ENCODE measurements at places on chromosomes 3 and 15.

GRCh38 chr3:46913644-46914043 is 36.1 kb downstream of the PTH1R start:
- no peak for DNase-seq

- DNase-seq: no peak
Measured at GRCh38 chr3:50604628-50605588, 6.7 kb downstream of the CISH start.

DNA sequence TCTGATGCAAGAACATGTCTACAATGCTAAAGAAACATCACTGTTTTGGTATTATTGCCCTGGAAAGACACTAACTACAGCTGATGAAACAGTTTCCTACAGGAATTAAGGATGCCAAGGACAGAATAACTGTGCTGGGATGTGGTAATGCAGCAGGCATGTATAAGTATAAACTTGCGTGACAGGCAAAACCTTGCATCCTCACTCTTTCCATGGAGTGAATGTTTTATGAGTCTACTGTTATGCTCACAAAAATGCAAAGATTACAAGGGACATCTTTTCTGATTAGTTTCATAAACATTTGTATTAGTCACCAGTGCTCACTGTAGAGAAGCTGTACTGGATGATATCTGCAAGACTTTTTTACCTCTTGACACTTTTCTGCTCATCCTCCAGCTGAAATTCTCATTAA is 143.6 kb downstream of the NAALADL2 start:
- peak; percentile 96 for DNase-seq

- no peak for DNase-seq
Measured at GRCh38 chr15:85116066-85116465, 134.4 kb downstream of the PDE8A start.

- no peak for DNase-seq
Measured at GRCh38 chr3:140712301-140712700, 34.4 kb downstream of the TRIM42 start.

GRCh38 chr15:29302871-29303270 is 33.2 kb upstream of the NSMCE3 start:
- no peak for DNase-seq

DNA sequence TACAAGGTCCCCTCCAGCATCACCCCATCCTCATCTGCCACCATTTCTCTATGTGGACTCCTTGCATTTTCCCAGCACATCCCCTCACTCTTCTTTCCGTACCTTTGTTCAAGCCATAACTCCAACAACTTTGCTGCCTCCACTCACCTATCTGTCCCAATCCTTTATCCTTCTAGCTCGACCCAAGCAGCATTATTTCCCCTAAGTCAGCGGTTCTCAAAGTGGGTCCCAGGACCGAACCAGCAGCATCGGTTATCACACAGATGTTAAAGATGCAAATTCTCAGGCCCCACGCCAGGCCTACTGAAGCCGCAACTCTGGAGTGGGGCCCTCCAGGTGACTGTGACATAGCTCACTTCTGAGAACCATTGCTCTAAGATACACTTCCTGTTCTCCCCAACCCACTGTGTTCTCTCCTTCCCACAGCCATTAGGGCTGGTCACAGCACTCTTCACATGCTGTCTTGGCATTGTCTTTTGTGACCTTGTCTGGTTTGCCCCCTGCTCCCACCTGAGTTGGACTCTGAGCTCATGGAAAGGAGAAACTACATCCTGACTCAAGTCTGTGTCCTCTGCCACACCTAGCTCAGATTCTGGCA is 56.2 kb downstream of the AAGAB start:
- no peak for DNase-seq

- DNase-seq: no peak
Measured at GRCh38 chr15:52797625-52798501, 7.7 kb upstream of the ONECUT1 start.

GRCh38 chr3:60598671-60599070 is 652.6 kb downstream of the FHIT start:
- no peak for DNase-seq

- no peak for DNase-seq
Measured at GRCh38 chr3:59237121-59237520, 187.3 kb upstream of the CFAP20DC start.

DNA sequence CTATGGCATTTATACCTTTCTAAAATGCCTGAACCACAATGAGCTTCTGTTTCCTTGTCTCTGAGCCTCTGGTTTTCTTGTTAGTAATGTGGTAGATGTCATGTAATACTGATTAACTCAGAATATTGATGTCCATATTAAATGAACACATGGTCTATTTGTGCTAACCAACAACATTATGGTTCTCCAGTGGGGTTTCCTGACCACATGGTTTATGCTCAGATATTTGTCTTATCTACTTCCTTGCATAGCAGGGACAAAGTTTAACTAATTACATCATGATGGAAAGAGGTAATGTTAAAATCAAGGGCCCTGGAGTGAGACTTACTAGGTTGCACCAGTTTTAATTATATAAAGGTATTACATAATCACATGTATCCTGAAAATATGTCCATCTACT is 62.6 kb upstream of the SCN10A start:
- DNase-seq: no peak

- DNase-seq: no peak
Measured at GRCh38 chr3:43243590-43244587, 42.5 kb upstream of the SNRK start.

DNA sequence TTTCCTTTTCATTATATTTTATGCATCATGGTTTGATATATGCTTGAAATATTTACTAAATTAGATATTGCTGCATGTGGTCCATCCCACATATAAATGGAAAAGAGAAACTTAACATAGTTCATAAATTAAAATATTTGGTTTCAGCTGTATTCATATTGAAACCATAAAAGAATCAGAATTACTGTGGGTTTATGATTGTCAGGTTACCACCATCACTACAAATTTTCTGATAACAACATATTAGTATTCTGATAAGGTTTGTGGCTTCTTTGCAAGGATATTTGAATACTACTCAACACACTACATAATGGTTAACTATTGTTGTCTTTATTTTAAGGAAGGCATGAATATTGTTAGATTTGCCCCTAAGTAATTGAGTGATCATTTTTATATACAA is 235.5 kb downstream of the UBE2E2 start:
- no peak for DNase-seq

DNA sequence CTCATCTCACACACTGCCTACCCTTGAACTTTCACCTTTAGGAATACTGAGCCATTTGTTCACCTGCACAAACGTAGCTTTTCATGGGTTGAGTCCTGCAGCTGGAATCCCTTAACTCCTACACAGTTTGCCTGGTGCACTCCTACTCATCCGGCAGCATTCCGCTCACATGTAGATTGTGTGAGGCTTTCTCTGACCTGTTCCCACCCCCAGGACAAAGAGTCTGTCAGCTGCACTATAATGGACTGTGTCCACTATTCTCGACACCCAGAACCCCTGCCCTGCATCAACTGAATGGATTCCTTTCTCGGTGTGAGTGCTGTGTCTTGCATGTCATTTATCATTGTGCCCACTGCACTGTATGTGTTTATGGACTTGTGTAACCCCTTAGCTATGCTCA is 54.9 kb downstream of the EPHB3 start:
- no peak for DNase-seq

DNA sequence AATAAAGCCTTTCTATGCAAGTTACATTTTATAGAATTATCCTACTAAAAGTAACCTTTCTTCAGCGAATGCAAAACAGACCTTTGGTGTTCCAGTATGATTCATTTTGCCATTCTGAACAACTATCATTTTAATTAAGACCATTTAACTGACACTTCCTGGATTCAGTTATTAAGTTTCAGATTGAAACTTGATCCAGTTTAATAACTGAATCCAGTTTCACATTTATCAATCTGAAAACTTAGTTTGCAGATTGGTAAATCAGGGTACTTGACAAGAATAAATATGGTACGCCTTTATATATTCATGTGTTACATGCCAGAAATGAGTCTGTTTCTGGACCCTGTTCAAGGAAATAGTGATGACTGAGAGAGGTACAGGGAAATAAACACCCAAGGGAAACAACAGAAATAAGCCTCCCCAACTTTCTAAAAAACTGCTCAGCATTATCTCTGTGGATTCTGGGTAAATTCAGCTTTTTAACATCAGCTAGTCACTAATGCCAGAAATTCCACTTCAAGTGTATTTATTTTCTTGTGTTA is 23.3 kb upstream of the NFKBIZ start:
- no peak for DNase-seq

- DNase-seq: no peak
Measured at GRCh38 chr15:36756707-36757106, 177.3 kb downstream of the CDIN1 start.

GRCh38 chr3:69442771-69443311 is 57.0 kb upstream of the FRMD4B start:
- DNase-seq: no peak

DNA sequence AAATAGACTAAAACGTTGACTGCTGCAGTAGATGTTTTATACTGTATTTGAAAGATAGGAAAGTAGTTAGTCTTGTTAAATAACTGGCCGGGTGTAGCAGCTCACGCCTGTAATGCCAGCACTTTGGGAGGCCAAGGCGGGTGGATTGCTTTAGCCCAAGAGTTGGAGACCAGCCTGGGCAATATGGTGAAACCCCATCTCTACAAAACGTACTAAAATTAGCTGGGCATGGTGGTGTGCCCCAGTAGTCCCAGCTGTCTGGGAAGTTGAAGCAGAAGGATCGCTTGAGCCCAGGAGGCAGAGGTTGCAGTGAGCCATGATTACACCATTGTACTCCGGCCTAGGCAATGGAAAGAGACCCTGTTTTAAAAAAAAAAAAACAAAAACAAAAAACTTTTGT is 60.5 kb upstream of the ULK4 start:
- DNase-seq: no peak

GRCh38 chr15:63277893-63278456 is 570 bp downstream of the APH1B start:
- DNase-seq: no peak

DNA sequence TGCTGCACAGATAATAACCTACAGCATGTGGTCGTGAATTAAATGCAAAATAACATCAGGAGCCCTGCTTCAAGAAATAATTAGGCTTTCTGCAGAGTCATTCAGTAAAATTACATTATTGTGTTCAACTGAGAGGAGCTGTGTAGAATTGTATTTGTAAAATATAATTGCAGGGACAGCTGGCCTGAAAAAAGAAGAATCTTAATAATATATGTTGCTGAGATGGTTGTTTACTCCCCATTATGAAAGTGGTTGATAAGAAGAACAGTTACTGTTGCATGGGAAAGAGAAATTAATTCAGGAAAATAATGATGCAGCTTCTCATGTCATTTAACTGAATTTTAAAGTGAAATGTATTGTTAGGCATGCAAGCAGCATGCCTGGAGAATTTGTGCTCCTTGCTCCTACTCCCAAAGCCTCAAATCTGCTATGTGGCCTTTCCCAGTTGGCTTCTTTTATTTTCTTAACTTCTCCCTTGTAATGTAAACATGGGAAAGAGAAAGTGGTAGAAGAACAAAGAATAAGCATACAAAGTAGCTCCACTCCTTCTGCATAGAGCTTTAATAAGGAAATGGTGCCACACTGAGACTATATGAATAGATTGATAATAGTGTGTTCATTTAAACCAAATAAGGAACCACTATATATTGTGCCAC is 100.1 kb downstream of the VGLL3 start:
- DNase-seq: no peak

DNA sequence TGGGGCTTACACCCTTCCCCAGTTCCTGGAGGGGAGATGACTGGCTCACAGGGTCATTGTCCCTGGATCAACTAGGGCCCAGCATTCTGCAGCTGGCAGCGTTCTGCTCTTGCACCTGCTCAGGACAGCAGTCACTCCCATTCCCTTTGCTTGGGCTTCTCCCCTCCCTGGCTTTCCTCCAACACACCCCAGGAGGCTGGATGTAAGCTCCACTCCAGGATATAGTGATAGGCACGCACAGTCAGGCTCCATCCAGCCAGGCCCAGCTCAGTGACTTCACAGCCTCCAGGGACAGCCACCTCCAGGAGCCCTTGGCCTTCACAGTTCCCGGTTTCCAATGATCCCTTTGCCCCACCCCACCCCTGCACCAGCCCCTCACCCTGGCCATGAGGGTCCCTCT is 1.9 kb downstream of the SPTBN5 start:
- no peak for DNase-seq

- DNase-seq: no peak
Measured at GRCh38 chr15:65095011-65095746, 18.6 kb downstream of the KBTBD13 start.

DNA sequence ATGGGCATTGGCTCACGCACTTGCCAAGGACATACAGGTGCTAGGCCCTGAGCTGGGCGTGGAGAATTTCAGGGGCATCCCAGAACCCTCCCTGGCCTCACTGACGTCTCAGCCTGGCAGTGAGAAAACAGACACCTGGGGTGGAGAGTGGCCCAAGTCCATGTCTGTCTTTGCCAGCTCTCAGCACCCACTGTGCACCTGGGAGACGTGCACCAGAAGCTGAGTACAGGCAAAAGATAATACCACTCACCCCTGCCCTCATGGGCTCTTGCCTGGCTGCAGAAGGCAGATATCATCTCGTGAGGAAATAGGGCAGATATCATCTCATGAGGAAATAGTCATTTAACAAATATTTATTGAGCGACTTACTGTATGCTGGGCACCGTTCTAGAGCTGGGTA is 8.0 kb downstream of the LOXL1 start:
- DNase-seq: no peak

DNA sequence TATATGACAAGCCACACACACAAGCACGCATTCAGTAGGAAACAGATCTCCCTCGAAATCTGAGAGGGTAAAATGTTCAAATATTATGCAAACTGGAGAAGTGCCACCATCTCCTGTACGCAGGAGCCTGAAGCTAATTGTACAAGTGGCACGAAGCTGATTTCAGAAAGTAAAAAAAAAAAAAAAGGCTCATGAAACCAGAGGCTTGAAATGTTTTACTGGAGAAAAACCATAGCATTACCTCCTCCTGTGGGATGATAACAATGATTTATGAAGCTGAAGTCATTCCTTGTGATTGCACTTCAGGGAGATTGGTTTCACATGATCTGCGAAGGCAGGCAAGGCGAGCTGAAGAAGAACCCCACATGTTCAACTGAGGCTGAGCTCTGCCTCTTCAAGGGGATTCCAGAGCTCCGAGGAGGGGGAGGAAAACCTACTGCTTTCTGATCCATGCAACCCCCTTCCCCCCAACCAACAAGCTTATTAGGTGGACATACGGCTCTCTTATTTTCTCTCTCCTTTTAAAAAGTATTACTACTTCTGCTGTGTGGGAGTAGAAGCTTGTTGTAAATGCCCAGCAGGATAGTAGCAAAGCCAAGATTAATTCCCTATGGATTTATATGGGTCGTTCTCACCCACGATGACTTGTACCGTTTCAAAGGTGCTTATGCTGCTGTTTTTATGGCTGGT is 101.1 kb downstream of the GREM1 start:
- peak; percentile 63 for DNase-seq

GRCh38 chr15:39479911-39480310 is 101.0 kb upstream of the THBS1 start:
- DNase-seq: no peak

GRCh38 chr3:152976239-152976638 is 141.3 kb downstream of the P2RY1 start:
- no peak for DNase-seq

GRCh38 chr3:192847941-192848340 is 69.7 kb downstream of the MB21D2 start:
- peak; percentile 71 for DNase-seq

- no peak for DNase-seq
Measured at GRCh38 chr3:119642746-119643473, 17.5 kb downstream of the POPDC2 start.

All from AG04450 (cell line).